NCI-H1930 (cell line): ENCODE measurements at places on chromosomes 5 and 9.

- DNase-seq = peak; percentile 50
These were observed at the start of gene DPYSL3 for GRCh38 chr5:147509710-147510651. DPYSL3 (minus strand) TSS chr5:147510068; CDS start chr5:147509858, 210 bp downstream.

GRCh38 chr5:165003283-165003682 is 1497.9 kb downstream of the MAT2B start:
- no peak for DNase-seq

- no peak for DNase-seq
These were observed 97.1 kb upstream of the IRX2 start for GRCh38 chr5:2848619-2849018.

DNA sequence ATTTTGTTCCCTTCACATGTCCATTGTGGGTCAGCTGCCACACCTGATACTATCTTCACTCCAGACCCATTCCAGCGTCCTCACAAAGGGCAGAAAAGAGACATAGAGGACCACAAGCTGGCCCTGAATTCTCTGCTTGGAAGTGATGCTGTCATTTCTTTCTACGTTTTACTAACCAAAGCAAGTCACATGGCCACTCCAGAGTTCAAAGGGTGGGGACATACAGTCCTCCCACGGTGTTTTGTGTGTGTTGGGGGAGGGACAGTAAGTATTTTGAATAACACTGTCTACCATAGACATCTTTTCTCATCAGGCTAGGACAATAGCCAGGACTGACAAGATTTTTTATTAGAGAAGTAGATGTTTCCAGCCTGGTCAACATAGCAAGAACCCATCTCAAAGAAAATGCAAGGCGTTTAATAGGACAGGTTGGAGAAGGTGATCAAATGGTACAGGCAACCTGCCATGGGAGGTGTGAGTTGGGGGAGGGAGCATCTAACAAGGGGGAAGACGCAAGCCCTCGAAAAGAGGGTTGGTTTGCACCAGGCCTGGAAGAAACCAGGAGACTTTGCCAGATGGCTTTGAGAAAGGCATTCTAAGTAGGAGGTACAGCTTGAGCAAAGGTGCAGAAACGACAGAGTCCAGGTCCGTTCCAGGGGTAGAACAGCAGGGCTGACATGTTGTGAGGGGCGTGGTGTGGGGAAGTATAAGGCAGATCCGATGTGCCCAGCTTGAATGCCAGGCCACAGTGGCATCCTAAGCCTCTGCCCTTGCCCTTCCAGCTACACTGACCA is 11.3 kb upstream of the GLIPR2 start:
- no peak for DNase-seq

DNA sequence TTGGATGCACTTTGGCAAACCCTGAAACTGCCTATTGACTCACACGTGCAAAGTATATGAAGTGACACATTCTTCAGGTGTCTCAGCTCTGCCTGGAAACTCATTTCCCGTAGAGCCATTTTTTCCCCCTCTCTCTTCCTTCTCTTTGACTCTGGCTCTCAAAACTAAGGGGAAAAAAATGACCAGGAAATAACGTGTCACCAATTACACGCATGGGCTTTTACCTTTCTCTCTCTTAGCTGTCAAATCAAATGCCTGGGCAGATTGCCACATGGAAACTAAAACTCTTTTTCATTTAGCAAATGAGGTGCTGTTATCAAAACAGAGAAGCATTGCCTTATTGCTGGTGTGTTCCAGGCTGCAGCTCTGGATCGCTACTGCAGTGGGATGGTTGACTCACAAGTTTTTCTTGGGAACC is 18.3 kb upstream of the IFNK start:
- no peak for DNase-seq

GRCh38 chr5:180844432-180844831 is 16.6 kb downstream of the ZFP62 start:
- no peak for DNase-seq

DNA sequence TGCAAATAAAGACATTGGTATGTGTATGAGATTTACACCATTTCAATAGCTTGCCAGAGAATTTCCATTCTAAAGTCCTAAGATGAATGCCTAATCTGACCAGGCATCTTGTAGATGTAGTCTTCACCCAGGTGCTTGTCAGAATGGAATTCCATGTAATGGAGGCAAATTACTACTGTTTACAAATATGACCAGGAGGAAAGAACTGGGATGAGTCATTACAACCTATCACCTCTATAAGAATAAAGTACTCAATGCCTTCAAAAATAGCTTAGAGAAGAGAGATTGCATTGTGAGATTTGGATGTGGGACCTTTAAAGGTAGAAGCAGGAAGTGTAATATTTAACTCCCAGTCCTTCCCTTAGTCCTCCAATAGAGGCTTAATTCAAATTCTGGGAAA is 507.0 kb upstream of the PTGER4 start:
- no peak for DNase-seq
